Astrocyte (in vitro differentiated cells and primary cell): ENCODE measurements at places on chromosomes 6 and 20. TPM values are rescaled to one million over a fixed set of nuclear protein-coding genes. Genes with fewer than 3 reads are reported as not detected.

DNA sequence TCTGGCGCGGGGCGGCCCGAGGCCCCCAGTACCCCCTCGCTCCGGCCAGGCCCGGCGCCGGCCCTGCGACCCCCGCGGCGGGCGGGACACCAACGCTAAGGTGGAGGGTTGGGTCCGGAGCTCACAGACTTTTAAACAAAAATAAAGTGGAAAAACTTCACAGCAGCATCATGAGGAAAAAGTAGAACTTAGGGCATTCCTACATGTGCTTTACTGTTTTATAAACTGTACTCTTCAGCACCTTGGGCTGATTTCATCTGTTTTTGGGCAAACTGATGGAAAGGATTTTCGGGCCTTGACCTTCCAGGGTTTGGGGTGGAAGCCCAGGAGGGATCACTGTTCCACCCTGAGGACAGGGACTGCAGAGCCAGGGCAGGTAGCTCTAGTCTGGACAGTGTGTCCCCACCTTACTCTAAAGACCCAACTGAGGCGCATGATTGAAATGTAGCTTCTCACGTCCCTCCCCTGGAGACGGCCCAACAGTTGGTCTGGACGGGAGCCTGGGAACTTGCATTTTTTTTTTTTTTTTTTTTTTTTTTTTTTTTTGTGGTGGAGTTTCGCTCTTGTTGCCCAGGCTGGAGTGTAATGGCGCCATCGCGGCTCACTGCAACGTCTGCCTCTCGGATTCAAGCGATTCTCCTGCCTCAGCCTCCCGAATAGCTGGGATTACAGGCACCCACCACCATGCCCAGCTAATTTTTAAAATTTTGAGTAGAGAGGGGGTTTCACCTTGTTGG is 740 bp downstream of the NELFCD start:
- peak; percentile 11 for DNase-seq
- no peaks in the 10 kb centered on the region for H3K27me3 ChIP-seq
- peaks cover under 1% of the 10 kb centered on the region for H3K36me3 ChIP-seq
- H3K4me1 ChIP-seq, result peaks cover 4% of the 10 kb centered on the region
- H3K27ac ChIP-seq, result peak overlapping the region; percentile 87

PPP1R3D gene
- total RNA-seq, result 5.2 and 5.8 TPM in 2 replicates

- H3K4me1 ChIP-seq, result peaks cover 24% of the 10 kb centered on the region
- DNase-seq, result peak; percentile 35
- no peak overlapping the region for H3K4me3 ChIP-seq
- H3K27ac ChIP-seq, result peak overlapping the region; percentile 1
These were observed 10.2 kb upstream of the PEDS1 start for GRCh38 chr20:50163570-50164317.

DNA sequence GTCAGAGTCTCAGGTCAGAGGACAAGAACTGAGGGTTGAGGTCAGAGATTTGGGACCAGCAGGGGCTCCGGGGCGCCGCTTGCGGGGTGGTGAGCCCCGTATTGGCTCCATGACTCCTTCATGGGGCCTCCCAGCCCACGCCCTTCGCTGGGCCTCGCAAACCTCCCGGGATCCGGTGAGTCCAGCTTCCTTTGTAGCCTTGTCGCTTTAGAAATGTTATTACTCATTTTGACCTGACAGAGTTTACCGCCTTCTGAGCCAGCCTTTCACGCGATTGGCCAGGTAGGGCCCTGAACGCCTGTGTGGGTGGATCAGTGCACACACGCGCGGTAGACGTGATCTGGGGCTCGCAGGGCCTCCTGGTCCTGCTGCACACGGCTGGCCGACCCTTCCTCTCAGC is 181.1 kb downstream of the ERMARD start:
- no peaks in the 10 kb centered on the region for H3K4me1 ChIP-seq
- no peaks in the 10 kb centered on the region for H3K36me3 ChIP-seq
- DNase-seq, result no peak
- H3K27ac ChIP-seq, result no peak overlapping the region
- H3K4me3 ChIP-seq, result no peak overlapping the region

GRCh38 chr6:125157280-125157679 is 3.7 kb downstream of the TPD52L1 start:
- H3K4me3 ChIP-seq, result no peak overlapping the region
- H3K27me3 ChIP-seq, result no peaks in the 10 kb centered on the region
- H3K36me3 ChIP-seq, result no peaks in the 10 kb centered on the region
- H3K27ac ChIP-seq, result no peak overlapping the region

TNXB gene
- total RNA-seq, result 1.8 and 2.3 TPM in 2 replicates

DNA sequence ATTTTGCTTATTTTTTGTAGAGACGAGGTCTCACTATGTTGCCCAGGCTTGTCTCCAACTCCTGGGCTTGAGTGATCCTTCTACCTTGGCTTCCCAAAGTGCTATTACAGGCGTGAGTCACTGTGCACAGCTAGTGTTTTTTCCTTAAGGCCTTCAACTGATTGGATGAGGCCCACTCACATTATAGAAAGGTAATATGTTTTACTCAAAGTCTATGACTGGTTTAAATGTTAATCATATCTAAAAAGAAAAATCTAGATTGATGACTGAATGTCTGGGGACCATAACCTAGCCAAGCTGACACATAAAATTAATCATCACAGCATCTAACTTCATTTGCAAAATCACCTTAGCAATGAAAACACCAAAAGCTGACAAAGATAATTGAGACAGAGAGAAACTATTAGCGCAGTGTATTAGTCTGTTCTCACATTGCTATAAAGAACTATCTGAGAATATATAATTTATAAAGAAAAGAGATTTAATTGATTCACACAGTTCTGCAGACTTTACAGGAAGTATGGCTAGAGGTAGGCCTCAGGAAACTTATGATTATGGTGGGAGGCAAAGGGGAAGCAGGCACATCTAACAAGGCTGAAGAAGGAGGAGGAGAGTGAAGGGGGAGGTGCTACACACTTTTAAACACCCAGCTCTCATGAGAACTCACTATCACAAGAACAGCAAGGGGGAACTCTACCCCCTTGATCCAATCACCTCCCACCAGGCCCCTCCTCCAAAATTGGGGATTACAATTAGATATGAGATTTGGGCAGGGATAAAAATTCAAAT is 66.8 kb upstream of the ARHGAP18 start:
- H3K36me3 ChIP-seq, result no peaks in the 10 kb centered on the region
- H3K4me3 ChIP-seq, result no peak overlapping the region
- no peak for DNase-seq
- no peaks in the 10 kb centered on the region for H3K27me3 ChIP-seq
- H3K4me1 ChIP-seq, result no peaks in the 10 kb centered on the region

DNA sequence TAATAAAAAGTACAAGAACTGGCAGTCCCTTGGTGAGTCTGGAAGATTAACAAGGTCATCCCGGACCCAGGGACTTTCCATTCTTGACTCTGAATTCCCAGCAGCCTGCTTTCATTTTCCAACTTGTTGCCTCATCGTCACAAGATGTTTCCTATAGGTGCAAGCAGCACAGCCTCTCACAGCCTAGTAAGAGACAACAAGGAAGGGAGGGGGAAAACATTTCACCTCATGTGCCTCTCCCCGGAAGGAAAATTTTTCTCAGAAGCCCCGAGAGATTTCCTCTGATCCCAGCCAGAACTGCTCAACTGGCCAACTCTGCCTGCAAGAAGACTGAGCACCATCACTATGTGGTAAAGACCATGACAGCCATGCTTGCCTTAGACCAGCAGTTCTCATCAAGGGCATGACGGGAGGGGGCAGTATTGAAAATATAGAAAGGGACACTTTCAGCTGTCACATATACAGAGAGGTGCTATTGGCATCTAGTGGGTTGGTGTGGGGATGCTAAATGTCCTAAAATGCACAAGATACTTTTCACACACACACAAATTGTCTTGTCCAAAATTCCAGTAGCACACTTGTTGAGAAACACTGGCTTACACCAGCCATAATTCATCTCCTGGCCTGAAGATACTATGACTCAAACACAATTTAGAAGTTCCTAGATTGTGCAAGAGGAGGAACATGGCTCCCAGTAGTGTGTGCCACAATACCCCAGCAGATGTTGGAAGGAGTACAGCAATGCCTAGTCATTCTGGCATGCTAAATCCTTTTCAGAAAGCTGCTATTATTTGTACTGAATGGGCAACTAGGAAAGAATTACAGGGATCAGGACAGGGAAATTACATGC is 10.8 kb upstream of the WTAP start:
- no peaks in the 10 kb centered on the region for H3K36me3 ChIP-seq
- H3K27ac ChIP-seq, result peak overlapping the region; percentile 67
- peaks cover 16% of the 10 kb centered on the region for H3K4me1 ChIP-seq
- H3K4me3 ChIP-seq, result no peak overlapping the region
- peak; percentile 93 for DNase-seq
- no peaks in the 10 kb centered on the region for H3K27me3 ChIP-seq

GRCh38 chr20:37980876-37981275 is 52.4 kb downstream of the TTI1 start:
- no peak overlapping the region for H3K27ac ChIP-seq
- DNase-seq, result no peak
- no peak overlapping the region for H3K4me3 ChIP-seq
- H3K36me3 ChIP-seq, result no peaks in the 10 kb centered on the region
- peaks cover 4% of the 10 kb centered on the region for H3K27me3 ChIP-seq
- H3K4me1 ChIP-seq, result no peaks in the 10 kb centered on the region

RRAGD gene
- 3.8 and 5.2 TPM in 2 replicates for total RNA-seq

RAB44 gene
- 0.14 and 0.16 TPM in 2 replicates for total RNA-seq

GRCh38 chr6:149963212-149963461 is 606 bp upstream of the ULBP1 start:
- peak; percentile 36 for DNase-seq
- no peak overlapping the region for H3K27ac ChIP-seq
- peaks cover 41% of the 10 kb centered on the region for H3K27me3 ChIP-seq
- peaks cover 24% of the 10 kb centered on the region for H3K4me1 ChIP-seq
- H3K36me3 ChIP-seq, result no peaks in the 10 kb centered on the region

DNA sequence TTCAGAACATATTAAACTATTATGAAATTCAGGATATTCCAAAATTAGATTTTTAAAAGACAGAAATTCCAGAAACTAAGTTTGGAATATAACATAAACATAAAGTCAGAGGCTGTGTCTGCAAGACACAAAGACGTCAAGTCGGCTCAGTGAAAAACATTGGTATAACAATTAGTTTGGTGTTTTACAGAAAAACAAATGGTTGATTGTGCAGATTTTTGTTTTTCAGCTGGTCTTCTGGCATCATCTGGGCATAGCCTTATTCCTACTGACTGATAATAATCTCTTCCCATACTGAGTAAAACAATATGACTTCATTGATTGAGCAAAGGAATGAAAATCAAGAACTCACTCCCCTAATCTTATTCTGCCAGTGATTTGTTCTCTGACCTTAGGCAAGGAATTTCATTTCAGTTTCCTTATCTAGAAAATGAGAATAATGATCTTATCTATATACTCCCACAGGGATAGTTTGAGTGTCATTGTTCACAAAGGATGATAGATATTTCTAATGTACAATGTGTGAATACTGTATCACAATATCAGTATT is 84.3 kb downstream of the FRK start:
- no peak for DNase-seq
- H3K4me3 ChIP-seq, result no peak overlapping the region
- no peaks in the 10 kb centered on the region for H3K36me3 ChIP-seq
- no peaks in the 10 kb centered on the region for H3K4me1 ChIP-seq
- H3K27ac ChIP-seq, result no peak overlapping the region

WFDC12 gene
- not detected in 2 replicates for total RNA-seq

DNA sequence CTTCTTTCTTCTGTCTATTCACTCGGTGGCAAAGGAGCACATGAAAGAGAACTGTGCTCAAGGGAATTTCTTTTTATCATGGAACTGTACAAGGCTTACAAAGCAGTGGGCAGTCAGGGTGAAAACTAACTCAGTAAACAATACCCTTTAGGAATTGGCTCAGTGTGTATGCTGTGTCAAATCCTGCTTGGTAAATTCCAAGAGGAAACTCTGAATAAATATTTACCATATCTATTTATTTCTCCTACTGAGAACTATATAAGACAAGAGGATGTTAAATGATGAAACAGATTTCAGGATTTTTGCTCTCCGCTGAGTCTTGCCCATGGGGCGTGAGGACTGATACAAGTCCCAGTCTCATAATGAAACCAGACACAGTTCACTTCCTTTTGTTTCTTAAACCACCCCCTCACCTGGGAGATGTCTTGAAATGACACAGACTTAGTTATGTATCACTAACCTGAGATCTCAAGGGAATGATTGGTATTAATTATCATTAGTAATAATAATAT is 188.8 kb downstream of the BACH2 start:
- no peak for DNase-seq
- H3K27me3 ChIP-seq, result no peaks in the 10 kb centered on the region
- no peak overlapping the region for H3K27ac ChIP-seq
- no peaks in the 10 kb centered on the region for H3K36me3 ChIP-seq
- no peaks in the 10 kb centered on the region for H3K4me1 ChIP-seq

GRCh38 chr6:165834613-165835259 is 171.7 kb upstream of the PDE10A start:
- DNase-seq, result no peak
- no peak overlapping the region for H3K27ac ChIP-seq
- no peak overlapping the region for H3K4me3 ChIP-seq
- H3K36me3 ChIP-seq, result no peaks in the 10 kb centered on the region
- H3K27me3 ChIP-seq, result peaks cover 4% of the 10 kb centered on the region

GRCh38 chr6:41427642-41428335 is 92.4 kb downstream of the NCR2 start:
- peaks cover 30% of the 10 kb centered on the region for H3K4me1 ChIP-seq
- no peak for DNase-seq
- H3K4me3 ChIP-seq, result no peak overlapping the region
- H3K27ac ChIP-seq, result no peak overlapping the region

- DNase-seq, result no peak
- H3K4me1 ChIP-seq, result no peaks in the 10 kb centered on the region
- H3K4me3 ChIP-seq, result no peak overlapping the region
- H3K27ac ChIP-seq, result no peak overlapping the region
- peaks cover 10% of the 10 kb centered on the region for H3K27me3 ChIP-seq
- H3K36me3 ChIP-seq, result no peaks in the 10 kb centered on the region
These were observed 221.6 kb upstream of the KCNG1 start for GRCh38 chr20:51244466-51244865.

GRCh38 chr6:139568151-139568955 is 193.9 kb upstream of the CITED2 start:
- peak overlapping the region; percentile 98 for H3K27ac ChIP-seq
- peak; percentile 50 for DNase-seq
- H3K4me3 ChIP-seq, result no peak overlapping the region
- H3K36me3 ChIP-seq, result no peaks in the 10 kb centered on the region
- H3K4me1 ChIP-seq, result peaks cover 36% of the 10 kb centered on the region

STK38 gene
- total RNA-seq, result 53.9 and 54.1 TPM in 2 replicates

- no peaks in the 10 kb centered on the region for H3K27me3 ChIP-seq
- peak; percentile 22 for DNase-seq
- no peaks in the 10 kb centered on the region for H3K36me3 ChIP-seq
- no peak overlapping the region for H3K4me3 ChIP-seq
- H3K4me1 ChIP-seq, result no peaks in the 10 kb centered on the region
These were observed 278.3 kb upstream of the PLCB4 start for GRCh38 chr20:8790442-8791074.

- DNase-seq, result no peak
- H3K4me1 ChIP-seq, result no peaks in the 10 kb centered on the region
- no peak overlapping the region for H3K27ac ChIP-seq
- no peaks in the 10 kb centered on the region for H3K36me3 ChIP-seq
- no peak overlapping the region for H3K4me3 ChIP-seq
These were observed 88.6 kb downstream of the SCP2D1 start for GRCh38 chr20:18901980-18902737.
